Stromal cell of bone marrow (primary cell): ENCODE measurements at places on chromosomes 12 and 14.
A peak's percentile ranks its signal among the peaks of the same experiment; 100 is the strongest.

- DNase-seq, result no peak
Measured at GRCh38 chr12:122871851-122872780, 23.8 kb downstream of the VPS37B start.

GRCh38 chr14:36719823-36720222 lies 58.2 kb downstream of the PAX9 start:
- DNase-seq, result no peak

- DNase-seq, result no peak
Measured at GRCh38 chr12:75099210-75099609, 110.4 kb downstream of the KCNC2 start.

GRCh38 chr14:51651388-51652167 lies at the start of gene FRMD6:
TSS of gene FRMD6 (plus strand) at chr14:51651910. CDS start at chr14:51689837, 37,927 bp downstream.
- peak; percentile 74 for DNase-seq

DNA sequence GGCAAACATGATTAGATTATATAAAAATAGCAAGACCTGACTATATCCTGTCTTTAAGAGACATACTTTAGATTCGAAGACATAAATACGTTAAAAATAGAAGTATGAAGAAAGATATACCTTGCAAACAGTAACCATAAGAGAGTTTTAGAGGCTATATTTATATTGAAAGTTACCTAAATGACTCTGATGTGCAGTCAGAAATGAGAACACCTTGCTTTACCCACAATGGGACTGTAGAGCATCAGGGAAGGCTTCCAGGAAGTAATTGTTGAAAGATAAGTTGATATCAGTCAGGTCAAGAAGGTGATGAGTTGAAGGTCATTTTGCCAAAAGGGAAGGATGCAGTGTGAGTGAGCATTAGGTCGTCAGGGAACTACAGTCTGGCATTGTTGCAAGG lies 110.2 kb downstream of the NEDD1 start:
- no peak for DNase-seq

DNA sequence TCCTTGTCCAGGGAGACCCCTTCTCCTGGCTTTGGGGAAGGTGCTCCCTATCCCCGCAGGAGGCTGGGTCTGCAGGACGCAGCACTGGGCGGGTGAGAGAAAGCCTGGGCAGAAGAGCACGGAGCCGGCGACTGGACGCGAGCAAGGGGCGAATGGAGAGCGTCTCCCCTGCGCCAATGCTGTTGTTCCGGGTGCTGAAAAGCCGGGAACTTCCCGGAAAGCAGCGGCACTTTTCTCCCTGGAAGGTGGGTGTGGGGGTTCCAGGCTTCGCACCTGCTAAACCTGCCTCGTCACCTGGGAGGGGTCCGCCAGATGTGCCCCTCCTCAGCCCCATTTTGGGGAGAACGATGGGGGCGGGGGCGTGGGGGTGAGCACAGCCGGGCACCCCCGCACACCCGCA lies 417.1 kb upstream of the TMTC1 start:
- DNase-seq, result no peak
